ENCODE measurements at places on chromosomes 3 and 15.
A peak's percentile ranks its signal among the peaks of the same experiment; 100 is the strongest.

DNA sequence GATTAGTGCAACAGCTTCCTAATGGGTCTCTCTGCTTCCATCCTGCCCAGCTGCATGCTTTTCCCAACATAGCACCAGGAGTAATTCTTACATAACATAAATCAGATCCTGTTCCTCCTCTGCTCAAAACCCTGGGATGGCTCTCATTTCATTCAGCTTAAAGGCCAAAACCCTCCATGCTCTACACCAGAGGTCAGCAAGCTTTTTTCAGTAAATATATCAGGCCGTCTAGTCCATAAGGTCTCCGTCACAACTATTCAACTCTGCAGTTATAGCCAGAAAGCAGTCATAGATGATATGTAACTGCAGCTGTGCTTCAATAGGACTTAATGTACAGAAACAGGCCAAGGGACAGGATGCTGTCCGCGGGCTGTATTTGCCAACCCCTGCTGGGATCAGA, 202.8 kb upstream of the UBE2E2 start:
- no peak for DNase-seq

GRCh38 chr15:24955531-24955921, 739 bp downstream of the SNRPN start:
- DNase-seq: no peak

- DNase-seq: no peak
Observed at GRCh38 chr15:83304861-83305703, 20.6 kb upstream of the BNC1 start.

DNA sequence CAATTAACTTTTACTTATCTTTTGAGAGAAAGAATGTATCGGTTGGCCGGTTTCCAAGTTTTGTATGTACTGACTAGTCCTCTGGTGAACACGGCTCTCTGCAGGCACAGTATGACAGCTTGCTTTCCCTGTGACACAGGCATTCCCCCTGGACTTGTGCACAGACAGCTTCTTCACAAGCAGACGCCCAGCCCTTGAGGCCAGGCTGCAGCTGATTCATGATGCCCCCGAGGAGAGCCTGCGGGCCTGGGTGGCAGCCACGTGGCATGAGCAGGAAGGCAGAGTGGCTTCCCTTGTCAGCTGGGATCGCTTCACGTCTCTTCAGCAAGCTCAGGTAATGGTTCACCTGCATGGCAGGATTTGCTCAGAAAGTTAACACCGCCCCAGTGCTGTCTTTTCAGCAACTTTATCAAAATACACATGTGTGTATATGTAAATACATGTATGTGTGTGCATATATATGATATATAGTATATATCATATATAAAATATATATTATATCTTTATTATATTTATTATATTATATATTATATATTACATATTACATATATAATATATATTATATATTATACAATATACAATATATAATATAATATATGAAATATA, 25.5 kb downstream of the FAN1 start:
- no peak for DNase-seq

GRCh38 chr3:115086344-115086743, 60.7 kb downstream of the ZBTB20 start:
- DNase-seq: no peak

DNA sequence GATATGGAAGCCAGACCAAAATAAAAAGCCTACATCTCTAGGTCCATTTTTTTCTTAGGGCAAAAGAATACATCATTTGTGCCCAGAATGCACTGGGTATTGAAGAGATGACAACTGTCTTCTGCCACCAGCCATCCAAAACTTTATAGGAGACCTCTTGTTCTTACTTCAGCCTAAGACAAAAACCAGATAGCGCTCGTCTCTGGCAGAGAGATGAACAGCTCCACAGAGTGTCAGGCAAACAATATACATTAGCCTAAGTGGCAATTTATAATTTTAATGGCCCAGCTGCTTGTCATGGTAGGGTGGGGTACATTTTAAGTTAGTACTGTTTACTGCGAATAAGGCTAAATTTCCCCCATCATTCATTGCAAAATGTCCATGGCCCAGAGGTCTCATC, 38.9 kb upstream of the PIAS1 start:
- no peak for DNase-seq

GRCh38 chr3:96915445-96915844, 101.1 kb downstream of the EPHA6 start:
- no peak for DNase-seq

GRCh38 chr3:150721285-150722130, 17.8 kb upstream of the ERICH6 start:
- DNase-seq: peak; percentile 80

DNA sequence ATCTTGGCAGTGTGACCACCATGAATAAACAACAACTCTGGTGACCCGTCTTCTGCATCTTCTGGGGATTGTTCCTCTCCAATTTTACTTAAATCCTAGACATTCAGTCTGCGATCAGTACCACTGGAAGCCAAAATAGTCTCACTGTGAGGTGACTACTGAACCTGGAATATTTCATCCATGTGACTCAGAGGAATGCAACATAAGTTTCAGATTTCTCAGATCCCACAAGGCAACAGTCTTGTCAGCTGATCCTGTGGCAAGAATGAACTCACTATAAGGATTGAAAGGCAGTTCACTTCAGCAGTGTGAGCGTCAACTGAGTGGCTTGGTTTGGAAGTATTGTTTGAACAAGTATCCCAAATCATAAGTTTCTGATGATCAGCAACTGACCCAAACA, 13.2 kb downstream of the NSUN3 start:
- DNase-seq: no peak

- DNase-seq: no peak
Observed at GRCh38 chr15:77860071-77860691, 217.3 kb downstream of the TBC1D2B start.

DNA sequence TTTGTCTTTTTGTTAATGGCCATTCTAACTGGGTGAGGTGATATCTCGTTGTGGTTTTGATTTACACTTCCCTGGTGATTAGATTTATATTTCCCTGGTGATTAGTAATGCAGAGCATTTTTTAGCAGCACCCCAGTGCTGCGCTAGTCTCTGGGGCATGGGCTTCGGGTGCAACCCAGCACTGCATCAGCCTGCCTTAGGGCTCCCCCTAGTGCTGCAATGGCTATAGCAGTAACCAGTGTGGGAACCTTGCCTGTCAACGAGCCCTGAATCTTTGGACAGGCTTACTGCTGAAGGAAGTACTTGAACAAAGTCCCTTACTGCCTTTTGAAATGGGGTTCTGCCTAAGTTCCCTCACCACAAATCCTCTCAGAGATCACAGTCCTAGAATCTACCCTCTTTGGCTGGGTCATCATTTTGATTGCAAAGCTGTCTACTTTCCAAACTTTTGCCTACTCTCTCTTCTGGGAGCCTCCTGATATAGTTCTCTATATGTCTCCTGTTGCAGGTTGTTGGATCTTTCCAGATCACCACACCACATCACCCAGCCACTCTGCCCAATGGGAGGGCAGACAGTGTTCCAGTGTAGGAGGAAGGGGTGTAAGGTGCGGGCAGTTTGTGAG, 79.2 kb upstream of the CCNL1 start:
- peak; percentile 64 for DNase-seq
